Activated CD4-positive, alpha-beta T cell treated with anti-CD3 and anti-CD28 coated beads, Interleukin-2, amount 50 U/mL, for 1 hour (primary cell): ENCODE measurements at places on chromosomes 12 and 14.

- DNase-seq: no peak
Measured at GRCh38 chr14:86539361-86540070, 1009.6 kb downstream of the FLRT2 start.

DNA sequence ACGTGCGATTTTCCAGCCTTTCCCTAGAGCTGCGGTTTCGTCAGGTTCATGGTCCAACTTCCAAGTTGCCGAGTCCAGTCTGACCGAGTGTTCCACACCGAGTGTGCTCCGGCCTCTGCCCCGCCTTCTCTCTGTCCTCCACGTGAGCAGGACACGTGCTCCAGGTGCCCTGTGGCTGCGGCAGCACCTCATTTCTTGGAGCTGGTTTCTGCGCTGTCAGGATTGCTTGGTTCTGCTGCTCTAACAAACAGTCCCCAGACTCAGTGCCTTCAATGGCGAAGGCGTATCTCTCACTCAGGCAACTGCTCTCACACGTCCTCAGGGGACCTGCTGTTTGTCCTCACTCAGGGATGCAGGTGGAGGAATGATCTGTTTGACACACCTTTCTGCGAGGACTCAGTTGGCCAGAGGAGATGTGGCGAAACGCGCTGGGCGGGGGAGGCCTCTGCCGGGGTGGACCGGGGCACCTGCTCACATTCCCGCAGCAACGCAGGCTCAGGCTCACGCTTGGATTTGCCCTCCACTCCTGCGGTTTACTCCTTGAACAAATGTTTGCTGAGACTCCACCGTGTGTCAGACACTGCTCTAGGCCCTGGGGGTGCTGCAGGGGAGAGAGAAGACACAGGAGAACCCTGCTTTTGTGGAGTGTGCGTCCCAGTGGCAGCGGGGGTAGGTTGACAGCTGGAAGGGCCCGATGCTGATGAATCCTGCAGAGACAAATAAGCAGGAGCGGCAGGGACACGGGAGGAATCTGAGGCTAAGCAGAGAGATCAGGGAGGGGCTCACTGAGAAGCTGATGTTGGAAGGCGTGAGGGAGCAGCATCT lies 63.4 kb upstream of the FBRSL1 start:
- no peak for DNase-seq

GRCh38 chr14:105340821-105341733 lies 26.5 kb downstream of the PACS2 start:
- DNase-seq: no peak

DNA sequence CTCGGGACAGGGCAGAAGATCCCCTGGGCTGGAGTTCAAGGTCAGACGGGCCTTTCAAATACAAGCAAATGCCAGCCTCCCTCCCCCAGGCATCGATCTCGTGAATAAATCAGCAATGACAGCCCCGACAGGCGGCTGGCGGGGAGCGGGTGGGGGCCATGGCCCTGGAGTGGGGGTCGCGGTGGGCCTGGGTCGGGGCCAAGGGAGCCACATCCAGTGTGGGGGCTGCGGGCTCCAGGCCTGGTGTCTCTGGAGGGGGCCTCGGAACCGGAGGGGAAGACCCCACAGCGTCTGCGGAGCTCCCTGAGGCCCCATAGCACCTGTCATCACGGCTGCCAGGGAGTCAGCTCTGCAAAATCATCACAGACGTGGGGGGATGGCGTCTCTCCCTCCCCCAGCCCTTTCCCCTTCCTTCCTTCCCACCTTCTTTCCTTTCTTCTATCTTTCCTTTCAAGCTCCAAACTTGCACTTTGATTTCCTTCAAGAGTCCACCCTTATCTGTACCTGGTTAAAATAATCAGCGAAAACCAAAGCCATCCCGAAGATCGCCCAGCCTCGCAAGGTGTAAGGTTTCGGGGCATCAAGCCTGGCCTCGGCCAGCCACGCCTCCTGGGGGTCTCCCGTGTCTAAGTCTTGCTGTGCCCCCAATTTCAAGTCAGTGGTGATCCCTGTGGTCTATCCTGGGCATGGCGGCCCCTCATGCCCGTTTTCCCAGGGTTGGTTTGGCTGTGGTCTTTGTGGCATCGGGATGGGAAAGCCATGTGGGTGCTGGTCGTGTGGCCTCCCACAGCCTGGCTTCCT lies 92.1 kb downstream of the NOC4L start:
- DNase-seq: no peak

DNA sequence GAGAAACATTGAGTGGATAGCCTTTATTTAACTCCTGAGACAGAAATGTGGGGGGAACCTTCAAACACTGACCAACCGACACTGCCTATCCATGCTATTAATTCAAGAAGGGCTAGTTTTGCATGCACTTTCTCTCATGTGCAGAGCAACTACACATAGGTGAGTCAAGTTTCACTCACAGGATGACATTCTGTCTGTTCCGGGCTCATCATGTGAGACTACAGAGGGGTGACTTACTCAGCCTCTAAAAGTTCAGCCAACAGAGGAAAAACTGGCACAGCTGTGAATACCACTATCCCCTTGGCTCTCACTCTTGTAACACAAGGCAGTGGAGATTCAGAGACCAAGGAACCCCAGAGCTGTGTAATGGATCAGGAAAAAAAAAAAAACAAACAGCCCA lies 13.3 kb downstream of the BEST3 start:
- DNase-seq: no peak

- DNase-seq: no peak
Measured at GRCh38 chr12:77644915-77645605, 185.6 kb upstream of the NAV3 start.

DNA sequence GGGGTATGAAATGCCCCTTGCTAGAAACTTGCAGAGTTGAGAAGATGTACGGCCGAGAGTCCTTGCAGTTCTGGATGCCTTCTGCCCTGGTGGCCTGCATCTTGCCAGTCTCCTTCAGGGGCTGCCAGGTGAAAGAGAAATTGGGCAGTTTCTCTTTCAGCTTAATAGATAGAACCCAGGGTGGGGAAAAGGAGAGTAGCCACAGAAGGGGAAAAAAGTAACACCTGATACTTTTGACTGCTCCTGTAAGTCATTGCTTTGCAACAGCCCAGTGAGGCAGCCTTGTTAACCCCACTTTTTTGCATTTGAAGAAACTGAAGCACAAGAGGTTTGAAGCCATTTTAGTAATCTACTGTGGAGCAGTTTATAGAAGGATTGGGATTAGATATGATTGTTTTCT lies 27.6 kb downstream of the TDP1 start:
- DNase-seq: no peak

- no peak for DNase-seq
Measured at GRCh38 chr12:69714542-69714941, 15.4 kb upstream of the BEST3 start.

- DNase-seq: no peak
Measured at GRCh38 chr12:19430988-19431387, 8.3 kb upstream of the AEBP2 start.

- DNase-seq: no peak
Measured at GRCh38 chr12:67664171-67664570, 15.6 kb downstream of the DYRK2 start.

- peak; percentile 82 for DNase-seq
Measured at GRCh38 chr12:107607464-107608392, 77.9 kb upstream of the PWP1 start.
